NCI-H446 treated with DMSO at 0.1 percent for 48 hours (cell line): ENCODE measurements at places on chromosomes 5 and 9.

DNA sequence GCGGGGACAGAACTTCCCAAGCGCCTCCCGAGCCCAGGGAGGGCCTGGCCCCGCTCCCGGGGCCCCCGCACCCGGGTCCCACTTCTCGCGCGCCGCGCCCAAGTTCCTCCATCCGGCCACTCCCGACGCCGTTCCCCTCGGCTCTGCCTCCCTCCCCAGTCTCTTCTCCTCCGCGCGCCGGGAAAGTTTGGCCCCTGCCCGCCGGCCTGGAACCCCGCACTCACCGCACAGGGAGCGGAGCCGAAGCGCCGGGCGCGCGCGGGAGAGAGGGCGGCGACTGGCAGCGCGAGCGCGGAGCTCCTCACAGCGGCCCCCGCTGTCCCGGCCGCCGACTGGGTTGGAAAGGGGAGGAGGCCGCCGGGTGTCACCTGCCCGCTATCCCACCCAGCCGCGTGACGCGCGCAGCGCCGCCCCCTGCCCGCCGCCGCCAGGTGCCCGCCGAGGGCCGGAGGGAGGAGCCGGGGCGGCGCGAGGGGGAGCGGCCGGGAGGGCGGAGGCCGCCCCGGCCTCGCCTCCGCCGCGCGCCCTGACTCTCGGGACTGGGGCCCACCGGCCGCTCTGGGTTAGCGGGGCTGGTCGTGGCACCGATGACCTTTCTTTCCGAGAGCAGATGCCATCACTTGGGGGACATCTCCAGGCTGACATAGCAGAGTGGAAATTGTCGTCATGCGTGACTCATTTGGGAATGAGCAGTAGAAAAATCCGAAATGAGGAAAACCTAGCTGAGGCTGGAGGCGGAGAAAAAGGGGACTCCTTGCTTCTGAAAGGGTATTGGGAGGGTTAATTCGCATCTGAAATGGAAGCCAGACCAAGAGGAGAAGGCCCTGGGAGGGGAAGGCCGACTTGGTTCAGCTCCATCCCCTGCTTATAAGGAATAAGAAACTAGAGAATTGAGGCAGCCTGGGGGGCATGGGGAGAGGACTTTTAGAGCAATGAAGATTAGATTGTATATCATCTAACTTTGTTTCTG, at the start of gene ELOVL7:
Gene ELOVL7 (minus strand): TSS at position 334 of the 970 bp plus-strand sequence. CDS start 56,872 bp downstream, outside the sequence.
- peak; percentile 14 for DNase-seq

- DNase-seq: no peak
Measured at GRCh38 chr9:69323861-69324260, 1.2 kb upstream of the ENTREP1 start.

- DNase-seq: peak; percentile 76
Measured at GRCh38 chr9:108885643-108886348, 23.7 kb downstream of the ACTL7A start.

GRCh38 chr5:89302102-89302891, 419.3 kb upstream of the MEF2C start:
- no peak for DNase-seq

DNA sequence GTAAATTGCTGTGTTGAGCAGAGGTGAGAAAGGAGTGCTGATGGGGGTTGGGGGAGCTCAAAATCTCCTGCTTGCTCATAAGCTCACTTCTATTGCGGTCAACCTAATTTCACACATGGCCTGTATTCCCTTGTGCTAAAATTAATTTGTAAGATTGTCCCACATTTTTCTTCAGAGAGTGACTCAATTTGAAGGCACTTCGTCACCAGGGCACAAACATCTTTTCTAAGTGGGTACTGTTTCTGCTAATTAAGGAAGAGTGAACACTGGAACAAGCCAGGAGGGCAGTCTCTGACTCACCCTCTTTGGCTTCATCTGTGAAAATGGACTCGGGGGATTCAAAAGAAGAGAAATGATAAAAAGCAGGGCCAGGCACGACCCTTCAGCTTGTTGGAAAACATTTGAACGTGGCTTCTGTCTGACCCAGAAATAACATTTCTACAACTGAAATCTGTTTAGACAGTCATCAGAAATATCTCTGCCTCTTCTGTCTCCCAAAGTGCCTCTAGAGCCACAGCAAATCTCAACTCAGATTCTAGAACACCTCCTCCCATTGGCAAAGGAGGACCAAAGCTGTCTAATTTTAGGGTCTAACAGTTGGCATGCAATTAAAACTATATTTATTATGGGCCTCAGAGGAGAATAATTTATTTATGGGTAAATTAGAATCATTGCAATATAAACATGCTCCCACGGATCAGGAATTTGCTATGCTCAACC, 49.8 kb downstream of the FEM1C start:
- peak; percentile 60 for DNase-seq

DNA sequence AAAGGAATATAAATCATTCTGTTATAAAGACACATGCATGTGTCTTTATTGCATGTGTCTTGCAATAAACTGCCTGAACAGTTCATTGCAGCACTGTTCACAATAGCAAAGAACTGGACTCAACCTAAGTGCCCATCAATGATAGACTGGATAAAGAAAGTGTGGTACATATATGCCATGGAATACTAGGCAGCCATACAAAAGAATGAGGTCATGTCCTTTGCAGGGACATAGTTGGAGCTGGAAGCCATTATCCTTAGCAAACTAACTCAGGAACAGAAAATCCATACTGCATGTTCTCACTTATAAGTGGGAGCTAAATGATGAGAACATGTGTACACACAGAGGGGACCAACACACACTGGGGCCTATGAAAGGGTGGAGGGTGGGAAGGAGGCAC, 63.7 kb upstream of the CHD1 start:
- DNase-seq: no peak

- no peak for DNase-seq
Measured at GRCh38 chr9:114094971-114095370, 4.1 kb downstream of the KIF12 start.

DNA sequence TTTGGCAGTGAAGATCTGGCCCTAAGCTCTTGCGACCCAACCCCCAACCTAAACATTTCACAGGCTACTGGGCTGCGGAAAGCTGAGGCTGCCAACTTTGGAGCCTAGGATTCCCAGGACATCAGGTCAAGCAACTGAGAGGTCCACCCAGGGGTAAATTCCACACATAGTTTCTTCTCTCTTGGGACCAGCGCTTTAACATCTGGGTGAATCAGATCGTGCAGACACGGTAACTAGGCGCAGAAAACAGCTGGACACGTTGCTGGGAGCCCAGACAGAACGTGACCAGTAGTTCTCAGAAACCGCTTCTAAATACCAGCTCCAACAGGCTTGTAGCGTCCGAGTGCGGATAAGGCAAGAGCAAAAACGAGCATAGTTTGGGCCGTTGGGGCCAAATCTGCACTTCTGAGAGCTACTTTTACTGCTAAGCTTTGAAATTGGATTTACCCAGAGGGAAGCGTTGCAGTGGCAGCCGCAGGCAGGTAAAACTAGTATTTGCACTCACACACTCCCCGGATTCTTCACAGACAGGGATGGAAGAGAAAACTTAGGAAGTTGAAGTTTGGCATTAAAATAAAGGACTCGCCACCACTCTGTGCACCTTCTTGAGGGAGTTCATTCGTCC, 11.8 kb downstream of the ITGA1 start:
- no peak for DNase-seq

GRCh38 chr5:74232276-74232675, 408.3 kb downstream of the ENC1 start:
- no peak for DNase-seq

- DNase-seq: peak; percentile 63
Measured at GRCh38 chr5:65952259-65952658, 25.9 kb downstream of the ERBIN start.

- no peak for DNase-seq
Measured at GRCh38 chr5:6567835-6568234, 65.0 kb downstream of the NSUN2 start.

DNA sequence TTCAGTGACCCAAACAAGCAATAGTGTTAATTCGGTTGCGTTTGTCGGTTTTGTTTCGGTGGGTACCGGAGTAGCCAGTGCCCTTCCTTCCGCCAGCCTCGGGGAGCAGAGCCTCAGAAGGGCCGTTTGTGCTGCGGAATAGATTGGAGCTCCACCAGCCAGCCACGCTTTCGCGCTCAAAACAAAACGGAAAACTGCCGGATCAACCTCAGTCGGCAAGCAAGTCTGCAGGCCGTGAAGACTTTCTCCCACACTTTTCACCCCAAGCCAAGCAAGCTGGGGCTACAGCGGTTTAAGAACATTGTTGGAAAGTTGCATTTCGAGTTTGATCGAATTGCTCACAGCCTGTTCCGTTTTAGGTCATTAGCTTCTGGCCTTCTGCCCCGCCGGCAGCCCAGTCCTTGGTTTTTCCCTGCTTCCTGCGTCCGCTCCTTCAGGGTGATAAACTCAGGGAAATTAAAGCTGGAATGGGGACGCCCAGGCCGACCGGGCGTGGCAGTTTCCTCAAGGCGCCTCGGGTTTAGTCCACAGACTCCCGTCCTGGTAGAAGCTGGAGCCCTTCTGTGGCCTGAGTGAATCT, 803 bp upstream of the CCNO start:
- DNase-seq: no peak

DNA sequence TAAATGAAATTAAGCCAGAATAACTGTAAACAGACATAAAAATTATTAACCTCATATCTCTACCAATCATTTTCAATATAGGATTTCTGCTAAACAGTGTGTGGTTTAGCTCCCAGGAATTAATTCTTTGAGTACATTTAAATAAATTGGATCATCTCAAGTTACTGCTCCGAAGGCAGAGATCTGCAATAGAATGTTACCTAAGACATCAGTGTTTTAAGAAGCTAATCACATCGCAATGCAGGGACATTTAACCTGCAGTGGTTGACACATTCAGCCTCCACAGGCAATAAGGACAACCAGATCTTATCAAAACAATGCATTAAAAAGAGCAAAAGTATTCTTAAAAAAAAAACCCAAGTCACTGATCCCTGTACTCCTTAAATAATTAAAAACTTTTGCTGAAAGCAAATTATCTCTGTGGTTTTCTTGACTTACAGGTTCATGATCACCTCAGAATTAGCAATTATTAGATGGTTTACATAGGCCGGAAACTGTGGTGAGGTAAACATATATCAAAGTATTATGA, 45.7 kb downstream of the PRDM6 start:
- DNase-seq: no peak

DNA sequence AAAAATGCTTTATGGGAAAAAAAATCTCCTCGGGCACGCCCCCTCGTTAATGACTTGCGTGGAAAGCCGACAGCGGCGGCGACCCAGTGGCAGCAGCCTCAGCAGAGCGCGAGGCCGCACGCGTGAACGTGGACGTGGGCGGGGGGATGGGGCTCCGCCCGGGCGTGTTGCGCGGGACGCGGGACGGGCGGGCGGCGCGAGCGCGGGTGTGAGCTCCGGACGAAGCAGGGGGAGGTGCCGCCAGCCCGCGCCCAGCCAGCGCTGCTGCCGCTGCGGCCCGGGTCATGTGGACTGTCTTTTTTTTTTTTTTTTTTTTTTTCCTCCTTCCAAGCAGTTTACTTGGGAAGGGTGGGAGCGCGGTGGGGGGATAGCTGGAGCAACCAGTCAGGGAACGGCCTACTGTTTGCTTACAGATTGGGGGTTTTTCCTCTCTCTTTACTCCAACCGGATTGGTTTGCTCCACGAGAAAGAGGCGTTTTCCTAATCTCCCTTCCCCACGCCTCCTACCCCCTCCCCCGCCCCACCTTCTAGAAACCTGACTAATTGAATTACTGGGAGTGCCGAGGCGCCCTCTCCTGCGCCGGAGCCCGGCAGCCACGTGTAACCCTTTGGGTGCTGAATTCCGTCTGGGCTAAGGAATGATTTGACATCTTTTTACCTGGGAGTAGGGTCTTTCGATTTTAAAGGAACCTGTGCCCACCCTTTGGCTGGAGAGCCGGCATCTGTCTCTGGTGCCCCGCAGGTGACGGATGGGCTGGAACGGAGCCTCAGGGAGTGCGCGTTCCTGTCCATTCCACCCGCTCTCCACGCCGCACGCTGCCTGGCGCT, 1.7 kb upstream of the EFNA5 start:
- DNase-seq: peak; percentile 98

GRCh38 chr9:134923466-134923865, 5.8 kb upstream of the FCN1 start:
- no peak for DNase-seq

GRCh38 chr5:111892949-111893348, 136.0 kb upstream of the NREP start:
- no peak for DNase-seq

- DNase-seq: no peak
Measured at GRCh38 chr9:128729302-128729701, 5.4 kb upstream of the ZDHHC12 start.

DNA sequence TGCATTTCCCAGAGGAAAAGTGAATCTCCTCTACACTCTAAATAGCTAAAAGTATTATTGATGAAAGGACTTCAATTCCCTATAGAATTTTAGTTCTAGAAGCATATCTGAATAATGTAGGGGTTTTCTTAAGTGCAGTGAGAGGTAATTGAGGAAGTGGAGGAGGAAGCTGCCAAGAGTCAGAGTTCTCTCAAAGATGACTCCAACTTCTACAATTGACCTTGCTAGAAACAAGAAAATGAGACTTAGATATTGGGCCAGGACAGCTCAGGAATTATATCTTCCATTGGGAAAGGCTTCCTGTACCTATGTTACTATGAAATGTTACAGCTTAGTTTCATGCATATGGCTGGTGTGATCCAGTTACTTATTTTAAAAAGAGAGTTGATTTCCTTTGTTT, 10.4 kb upstream of the F2R start:
- DNase-seq: no peak

DNA sequence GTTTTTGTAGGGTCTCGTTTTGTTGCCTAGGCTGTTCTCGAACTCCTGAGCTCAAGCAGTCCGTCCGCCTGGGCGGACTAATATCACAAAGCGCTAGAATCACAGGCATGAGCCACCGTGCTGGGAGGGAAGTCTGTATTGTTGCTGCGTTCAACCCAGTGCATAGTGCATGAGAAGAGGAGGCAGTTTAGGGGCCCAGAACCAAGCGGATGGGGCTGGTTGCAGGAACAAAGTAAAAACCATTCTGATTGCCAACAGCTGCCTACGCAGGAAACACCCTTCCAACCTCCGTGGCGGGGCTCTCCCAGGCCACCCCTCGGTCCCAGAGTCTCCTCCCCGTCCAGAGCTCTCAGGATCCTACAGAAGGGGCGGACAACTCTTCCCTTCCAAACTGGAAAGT, 87.1 kb downstream of the ANXA2R start:
- no peak for DNase-seq

DNA sequence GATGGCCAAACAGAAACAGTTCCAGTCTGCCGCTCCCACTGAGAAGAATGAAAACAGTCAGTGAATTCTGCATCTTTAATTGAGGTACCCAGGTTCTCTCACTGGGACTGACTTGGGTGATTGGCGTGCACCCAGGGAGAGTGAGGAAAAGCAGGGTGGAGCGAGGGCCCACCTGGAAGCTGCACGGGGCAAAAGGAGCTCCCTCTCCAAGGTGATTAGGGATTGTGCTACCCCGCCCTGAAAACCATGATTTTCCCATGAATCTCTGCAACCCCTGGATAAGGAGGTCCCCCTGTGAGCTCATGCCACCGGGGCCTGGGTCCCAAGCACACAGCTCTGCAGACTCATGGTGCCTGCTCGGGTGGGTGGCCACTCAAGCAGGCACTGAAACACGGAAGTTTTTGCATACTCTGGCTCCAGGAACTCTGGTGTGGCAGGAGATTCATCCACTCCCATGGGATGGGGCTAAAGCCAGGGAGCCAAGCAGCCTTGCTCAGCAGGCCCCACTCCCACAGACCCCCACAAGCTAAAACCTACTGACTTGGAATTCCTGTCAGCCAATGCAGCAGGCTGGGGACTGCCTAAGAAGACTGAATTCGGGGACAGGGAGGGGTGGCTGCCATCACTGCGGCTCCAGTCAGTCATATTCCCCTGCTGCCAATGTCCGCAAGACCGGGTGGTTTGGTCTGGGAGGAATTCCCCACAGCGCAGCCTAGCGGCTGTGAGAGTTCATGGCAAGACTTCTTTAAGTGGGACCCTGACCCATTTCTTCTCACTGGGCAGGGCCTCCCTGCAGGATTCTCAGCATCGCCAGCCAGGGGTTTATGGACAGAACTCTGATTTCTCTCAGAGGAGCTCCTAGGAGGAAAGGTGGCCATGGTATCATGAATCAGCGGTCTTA, 652.2 kb upstream of the RGMB start:
- DNase-seq: no peak
